Activated CD8-positive, alpha-beta memory T cell treated with anti-CD3 and anti-CD28 coated beads for 24 hours (primary cell): ENCODE measurements at places on chromosomes 4 and X.

DNA sequence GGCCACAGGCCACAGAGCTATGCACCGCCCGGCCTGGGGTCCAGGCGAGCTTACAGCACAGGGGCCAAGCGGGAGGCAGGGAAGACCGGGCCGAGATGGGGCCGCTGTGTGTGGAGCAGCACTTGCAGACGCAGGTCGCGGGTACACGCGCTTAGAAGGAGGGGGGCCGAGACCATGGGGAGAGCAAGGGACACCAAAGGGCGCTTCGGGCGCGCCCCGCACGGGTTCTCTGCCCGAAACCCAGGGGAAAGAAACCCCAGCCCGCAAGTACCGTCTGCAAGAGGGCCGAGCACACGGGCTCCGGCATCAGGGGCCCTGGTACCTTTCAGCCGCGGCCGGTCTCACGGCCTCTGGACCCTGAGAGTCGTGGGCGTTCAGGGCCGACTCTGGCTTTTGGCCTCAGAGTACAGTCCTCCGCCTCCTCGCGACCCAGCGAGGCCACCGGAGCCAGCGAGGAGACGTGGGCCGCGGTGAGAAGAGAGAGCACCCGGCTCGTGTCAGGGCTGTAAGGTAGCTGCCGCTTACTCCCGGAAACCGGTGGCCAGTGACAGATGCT, 342 bp downstream of the EOLA2 start:
- no peak for DNase-seq

DNA sequence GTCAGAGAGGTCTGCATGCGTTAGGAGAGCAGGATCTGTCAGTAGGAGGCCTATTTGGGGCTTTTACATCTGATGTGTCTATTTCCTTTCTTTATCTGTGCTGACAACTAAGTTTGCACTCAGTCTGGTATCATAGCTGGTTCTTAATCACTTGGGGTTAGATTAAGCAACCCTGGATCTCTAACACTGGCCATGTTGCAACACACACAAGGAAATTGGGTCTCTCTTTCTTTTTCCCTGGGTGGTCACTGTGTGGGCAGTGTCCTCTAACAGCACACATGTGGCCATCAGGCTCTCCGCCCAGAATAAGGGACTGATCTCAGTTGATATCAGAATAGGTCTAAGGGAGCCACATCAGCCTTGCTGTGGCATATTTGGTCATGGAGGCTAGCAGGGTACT, 38.9 kb downstream of the IGFBP7 start:
- DNase-seq: no peak

- no peak for DNase-seq
These were observed 1.4 kb downstream of the MAGED1 start for GRCh38 chrX:51894697-51895336.

DNA sequence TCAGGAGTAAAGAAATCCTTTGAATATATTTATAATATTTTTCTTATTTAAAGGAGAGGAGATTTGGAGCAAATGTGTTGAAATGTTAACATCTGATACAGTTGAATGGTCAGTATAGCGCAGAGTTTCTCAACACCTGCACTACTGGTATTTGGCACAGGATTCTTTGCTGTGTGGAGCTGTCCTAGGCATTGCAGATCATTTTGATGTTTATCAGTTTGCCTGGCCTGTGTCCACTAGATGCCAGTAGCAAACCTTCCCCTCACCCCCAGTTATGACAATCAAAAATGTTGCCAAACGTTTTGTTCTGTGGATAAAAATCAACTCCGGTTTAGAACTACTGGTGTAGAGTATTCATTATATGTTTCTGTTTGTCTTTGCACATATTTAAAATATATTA, 765.3 kb upstream of the SLIT2 start:
- no peak for DNase-seq

DNA sequence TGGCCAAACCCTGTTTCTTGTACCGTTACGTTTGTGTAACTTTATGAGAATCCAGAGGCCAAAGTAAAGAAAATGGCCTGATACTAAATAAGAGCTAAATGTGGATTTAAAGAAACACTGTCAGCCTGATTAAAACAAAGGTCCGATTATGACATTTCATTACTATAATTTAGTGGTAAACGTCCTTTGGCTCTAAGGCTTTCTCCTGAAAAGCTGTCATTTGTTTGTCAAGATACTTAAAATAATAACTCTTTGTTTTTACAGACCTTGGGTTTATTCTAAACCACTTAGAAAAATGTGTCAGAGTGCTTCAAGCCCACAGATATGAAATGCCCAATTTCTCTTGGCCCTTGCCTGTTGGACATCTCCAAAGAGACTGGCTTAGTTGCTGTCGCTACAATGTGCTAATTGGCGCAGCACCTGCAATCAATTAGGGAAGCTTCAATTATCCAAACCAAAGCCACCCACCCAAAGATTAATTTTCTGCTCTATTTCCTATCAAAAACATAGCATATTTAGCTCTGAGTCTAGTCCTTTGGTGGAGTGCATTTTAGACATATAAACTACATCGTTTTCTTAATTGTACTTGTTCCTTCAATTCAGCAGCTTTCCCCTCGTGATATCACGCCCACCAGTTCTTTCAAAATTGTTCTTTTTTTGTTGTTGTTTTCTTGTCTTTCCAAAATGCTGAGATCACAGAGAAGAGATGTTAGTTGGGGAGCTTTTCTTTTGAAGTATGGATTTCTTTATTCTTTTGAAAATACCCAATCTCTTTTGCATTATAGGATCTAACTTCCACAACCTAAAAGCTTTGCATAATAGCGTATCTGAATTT, 13.6 kb downstream of the SMIM20 start:
- DNase-seq: no peak

- DNase-seq: no peak
These were observed 57.1 kb downstream of the ENPEP start for GRCh38 chr4:110532901-110533589.

DNA sequence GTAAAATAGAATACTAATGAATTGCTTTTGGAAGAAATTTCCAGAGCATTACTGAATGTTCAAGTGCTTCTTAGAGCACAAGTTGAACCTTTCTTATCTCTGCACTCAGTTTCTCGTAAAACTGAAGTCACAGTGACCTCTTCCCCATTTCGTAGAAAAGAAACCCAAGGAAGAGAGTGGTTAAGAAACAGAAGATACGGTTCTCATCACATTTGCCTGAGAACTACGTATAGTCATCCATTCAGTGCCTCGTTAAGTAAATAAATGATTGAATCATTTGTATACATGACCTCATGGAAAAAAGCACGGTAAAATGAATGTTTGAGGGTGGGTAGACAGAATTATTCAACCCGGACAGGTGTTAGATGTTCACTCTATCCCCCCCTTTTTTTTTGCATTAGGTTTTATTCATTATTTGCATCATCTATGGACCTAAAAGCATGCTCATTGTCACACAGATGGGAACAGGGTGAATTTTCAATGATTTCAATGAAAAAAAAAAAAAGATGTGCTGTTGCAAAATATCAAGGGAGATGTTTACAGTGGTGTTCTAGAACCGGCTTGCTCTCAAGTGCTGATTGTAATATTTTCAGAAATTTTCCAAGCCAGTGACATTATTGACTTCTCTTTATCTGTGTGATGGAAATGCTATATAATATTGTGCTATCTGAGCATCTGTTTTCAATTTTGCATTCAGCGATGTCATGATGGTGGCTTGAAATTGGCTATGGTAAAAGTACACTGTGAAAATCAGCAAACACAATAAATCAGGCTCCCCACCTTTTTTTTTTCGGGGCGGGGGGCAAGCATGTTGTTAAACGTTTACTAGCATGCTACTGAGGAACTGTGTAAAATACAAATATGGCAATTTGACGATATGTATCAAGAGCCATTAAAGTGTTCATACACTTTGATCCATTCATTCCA, 4.3 kb downstream of the RHOH start:
- no peak for DNase-seq

DNA sequence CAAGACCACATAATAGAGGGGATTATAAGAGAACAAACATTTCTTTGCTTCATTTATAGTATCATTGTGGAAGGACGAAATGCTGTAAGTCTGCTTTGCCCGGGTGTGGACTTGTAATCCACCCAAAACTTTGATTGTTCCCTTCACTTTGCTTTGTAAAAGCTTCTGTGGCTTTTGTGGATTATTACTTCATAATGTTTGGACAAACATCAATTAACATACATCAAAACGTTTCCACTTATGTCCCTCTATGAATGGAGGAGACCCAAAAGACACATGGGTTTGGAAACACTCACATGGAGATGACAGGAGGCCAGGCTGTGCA, 415.4 kb downstream of the SPRY1 start:
- no peak for DNase-seq

- no peak for DNase-seq
These were observed 3.3 kb downstream of the PWWP3B start for GRCh38 chrX:106171293-106171820.

- DNase-seq: no peak
These were observed 559.3 kb downstream of the RAB28 start for GRCh38 chr4:12924728-12925320.

DNA sequence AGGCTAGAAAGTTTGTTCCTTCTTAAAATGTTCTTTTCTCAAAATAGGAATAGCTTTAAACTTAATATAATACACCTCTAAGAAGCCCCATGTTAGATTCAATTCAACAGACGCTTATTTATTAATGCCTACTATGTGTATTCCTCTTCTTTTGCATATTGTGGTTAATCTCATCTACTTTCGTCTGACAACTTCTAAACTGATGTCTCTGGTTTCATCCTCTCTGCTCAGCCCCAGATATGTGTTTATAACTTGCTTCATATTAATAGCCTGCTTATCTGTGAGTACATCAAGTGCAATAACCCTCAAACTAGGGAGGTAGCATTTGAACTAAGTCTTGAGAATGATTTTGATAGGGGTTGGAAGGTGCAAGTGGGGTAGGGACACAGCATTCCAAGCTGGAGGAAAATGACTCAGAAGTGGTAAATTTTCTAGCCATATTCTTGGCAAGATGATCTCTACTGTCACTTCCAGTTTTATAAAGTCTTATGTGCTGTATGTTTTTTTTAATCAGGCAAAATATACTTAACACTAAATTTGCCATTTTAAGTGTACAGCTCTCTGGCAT, 37.0 kb downstream of the STK26 start:
- DNase-seq: no peak

- no peak for DNase-seq
These were observed 46.1 kb upstream of the CTSO start for GRCh38 chr4:155999725-156000124.

DNA sequence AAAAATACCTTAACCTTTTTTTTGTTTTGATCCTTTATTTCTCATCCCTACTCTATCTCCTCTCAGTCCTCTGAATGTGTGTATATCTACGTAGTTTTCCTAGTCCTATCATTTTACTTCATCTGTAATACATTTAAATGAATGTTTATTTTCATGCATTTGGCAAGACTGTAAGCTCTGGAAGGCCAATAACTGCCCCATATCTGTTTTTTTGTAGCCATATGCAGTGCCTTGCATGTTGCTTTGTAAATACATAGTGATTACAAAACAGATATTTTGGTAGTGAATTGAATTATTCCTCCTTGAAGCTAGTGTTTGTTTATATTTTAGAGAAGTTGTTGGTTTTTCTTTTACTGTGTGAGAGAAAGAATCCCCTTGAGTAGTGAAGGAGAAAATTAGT, 450.2 kb downstream of the PCDH18 start:
- no peak for DNase-seq

- DNase-seq: no peak
These were observed 4.5 kb downstream of the SNX25 start for GRCh38 chr4:185213877-185214276.

DNA sequence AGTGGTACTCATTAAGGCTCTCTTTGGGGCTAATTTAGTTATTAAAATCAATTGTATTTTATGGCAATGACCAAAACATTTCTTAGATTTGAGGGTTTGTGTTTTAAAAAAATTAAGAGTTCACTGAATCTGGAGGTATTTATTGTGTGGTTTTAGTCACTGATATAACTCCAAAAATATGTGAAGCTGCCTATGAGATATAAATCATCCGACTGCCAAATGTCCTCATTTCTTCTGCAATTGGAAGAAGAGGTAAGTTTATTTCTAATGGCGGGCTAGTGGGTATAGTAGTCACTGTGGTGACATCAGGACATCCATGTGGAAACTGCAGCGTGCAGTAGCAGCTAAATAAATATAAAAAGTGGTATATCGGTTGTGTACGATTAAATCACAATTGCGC, 205.5 kb downstream of the MID1 start:
- DNase-seq: no peak

GRCh38 chr4:114598191-114599121, at the start of gene UGT8:
UGT8 (plus strand) TSS chr4:114598807; CDS start chr4:114622881, 24,074 bp downstream.
- DNase-seq: peak; percentile 72

- no peak for DNase-seq
These were observed 141.4 kb downstream of the TET2 start for GRCh38 chr4:105288121-105288520.

DNA sequence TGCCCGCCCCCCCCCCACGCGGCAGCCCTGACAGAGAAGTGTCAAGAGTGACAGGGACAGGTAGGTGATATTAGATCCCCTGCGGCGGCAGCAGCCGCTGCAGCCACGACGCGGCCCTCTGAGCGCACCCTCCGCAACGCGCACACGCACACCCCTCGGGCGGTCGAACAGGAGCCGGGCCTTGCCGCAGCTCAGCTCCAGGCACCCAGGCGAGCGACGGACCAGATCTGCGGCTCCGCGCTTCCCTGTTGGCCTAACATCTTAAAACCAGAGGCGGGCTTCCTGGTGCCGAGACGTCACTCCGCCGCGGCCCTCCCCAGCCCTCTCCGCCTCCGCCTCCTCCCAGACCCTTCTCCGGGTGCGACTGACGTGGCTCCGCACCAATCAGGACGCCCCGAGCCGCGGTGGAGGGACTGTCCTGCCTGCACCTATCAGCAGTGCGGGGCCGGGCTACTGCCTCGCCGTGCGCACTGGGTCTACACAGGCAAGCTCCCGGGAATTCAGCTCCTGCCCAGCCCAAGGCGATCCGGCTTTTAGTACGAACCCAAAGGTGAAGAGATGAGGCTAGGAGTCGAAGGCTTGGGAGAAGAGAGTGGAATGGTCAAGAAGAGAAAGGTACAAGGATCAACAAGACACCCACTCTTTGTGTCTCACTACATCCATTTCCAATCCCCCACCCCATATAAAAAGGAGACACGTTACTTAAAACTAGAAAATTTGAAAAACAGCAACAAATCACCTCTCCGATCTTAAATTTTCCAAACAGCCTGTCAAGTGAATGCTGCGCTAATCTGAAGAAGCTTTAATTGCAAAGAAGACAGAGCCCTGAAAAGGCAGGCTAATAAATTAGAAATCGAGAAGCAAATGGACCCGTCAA, at the start of gene PITX2:
TSS of gene PITX2 (minus strand) at position 237 of the 877 bp plus-strand sequence. CDS start 617 bp downstream, outside the sequence.
- peak; percentile 72 for DNase-seq

GRCh38 chr4:60117726-60118323, 1082.3 kb upstream of the ADGRL3 start:
- DNase-seq: no peak

DNA sequence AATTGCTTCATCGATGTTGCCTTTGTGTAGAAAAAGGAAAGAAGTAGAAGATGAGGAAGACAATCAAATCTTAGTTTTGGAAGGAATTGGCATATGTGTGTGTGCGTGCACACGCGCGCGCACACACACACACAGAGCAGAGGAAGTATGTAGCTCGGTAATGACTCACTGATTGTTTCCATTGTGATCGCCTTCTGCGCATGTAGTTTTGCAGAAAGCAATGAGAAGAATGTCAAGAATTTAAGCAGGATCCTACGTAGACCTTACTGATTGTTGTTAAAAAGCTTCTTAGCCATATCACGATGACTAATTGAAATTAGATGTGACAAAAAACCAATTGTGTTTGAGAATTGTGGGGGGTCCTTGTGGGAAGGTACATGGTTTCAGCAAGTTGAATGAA, 12.8 kb upstream of the LIMCH1 start:
- no peak for DNase-seq

- DNase-seq: no peak
These were observed 26.3 kb downstream of the ANKRD50 start for GRCh38 chr4:124686279-124686678.
